ENCODE measurements at places on chromosomes 12 and 14.

GRCh38 chr14:99230208-99231151, 41.5 kb downstream of the BCL11B start:
- DNase-seq: no peak

GRCh38 chr14:75513911-75514672, 8.2 kb upstream of the BATF start:
- no peak for DNase-seq

GRCh38 chr12:40038619-40039018, 67.3 kb downstream of the SLC2A13 start:
- DNase-seq: no peak

GRCh38 chr14:33444136-33444535, 505.5 kb downstream of the NPAS3 start:
- DNase-seq: no peak

- DNase-seq: no peak
These were observed 9.4 kb downstream of the TNFRSF1A start for GRCh38 chr12:6332459-6332858.
